Breast epithelium (tissue), 4 donors: ENCODE measurements at places on chromosomes 1 and 21. TPM values are rescaled to one million over a fixed set of nuclear protein-coding genes. Genes with fewer than 3 reads are reported as not detected.
A peak's percentile ranks its signal among the peaks of the same experiment; 100 is the strongest.

DNA sequence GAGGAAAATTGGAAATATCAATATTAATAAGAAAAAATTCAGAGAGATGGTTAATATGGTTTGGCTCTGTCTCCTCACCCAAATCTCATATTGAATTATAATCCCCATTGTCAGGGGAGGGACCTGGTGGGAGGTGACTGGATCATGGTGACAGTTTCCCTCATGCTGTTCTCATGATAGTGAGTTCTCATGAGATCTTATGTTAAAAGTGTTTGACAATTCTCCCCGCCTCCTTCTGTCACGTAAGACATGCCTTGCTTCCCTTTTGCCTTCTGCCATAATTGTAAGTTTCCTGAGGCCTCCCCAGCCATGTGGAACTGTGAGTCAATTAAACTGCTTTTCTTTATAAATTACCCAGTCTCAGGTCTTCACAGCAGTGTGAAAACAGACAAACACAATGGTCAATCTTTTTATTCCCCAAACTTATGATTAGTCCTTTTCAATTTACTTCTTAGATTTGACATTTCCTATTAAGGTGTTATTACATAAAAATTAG is 11.0 kb downstream of the EGLN1 start:
- no peaks in the 10 kb centered on the region for H3K4me1 ChIP-seq
- H3K4me3 ChIP-seq: no peak overlapping the region
- no peaks in the 10 kb centered on the region for H3K27me3 ChIP-seq
- no peak overlapping the region for H3K27ac ChIP-seq
- no peaks in the 10 kb centered on the region for H3K36me3 ChIP-seq

DNAJC28 gene
- 2.2 TPM for total RNA-seq

DNA sequence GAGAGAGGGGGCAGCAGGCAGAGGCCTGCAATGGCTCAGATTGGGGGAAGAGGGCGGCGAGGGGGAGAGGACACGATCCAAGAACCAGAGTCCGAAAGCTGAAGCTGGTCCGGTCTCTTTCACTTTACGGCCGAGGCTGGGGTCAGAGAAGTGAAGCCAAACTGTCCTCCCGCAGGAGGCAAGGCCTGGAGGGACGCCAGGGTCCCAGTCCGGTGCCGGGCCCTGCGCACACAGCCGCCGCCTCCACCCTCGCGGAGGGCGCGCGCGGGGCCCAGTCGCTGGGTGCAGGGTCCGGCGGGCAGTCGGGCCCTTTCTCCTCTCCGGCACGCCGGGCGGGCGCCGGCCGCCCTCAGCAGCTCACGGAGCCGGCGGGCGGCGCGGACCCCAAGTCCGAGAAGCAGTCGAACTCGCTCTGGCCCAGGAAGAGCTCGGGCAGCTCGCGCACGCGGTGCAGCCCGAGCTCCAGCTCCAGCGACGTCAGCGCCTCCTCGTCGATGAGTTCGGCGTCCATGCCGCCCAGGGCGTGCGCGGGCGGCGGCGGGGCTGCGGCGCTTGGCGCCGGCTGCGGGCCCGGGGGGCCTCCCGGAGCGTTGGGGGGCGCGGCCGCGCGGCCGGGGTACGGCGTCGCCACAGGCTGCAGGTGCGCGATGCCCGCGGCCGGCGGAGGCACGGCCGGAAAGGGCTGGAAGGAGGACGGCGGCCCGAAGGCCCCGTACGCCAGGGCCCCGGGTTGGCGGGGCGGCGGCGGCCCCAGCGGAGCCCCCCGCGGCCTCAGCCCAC is 749 bp downstream of the CITED4 start:
- H3K27ac ChIP-seq: peak overlapping the region; percentile 91
- no peak for DNase-seq
- no peaks in the 10 kb centered on the region for H3K36me3 ChIP-seq

SCAF4 gene
- 22.8 TPM for total RNA-seq

- no peak overlapping the region for H3K4me3 ChIP-seq
- H3K27ac ChIP-seq: peak overlapping the region; percentile 19
- DNase-seq: no peak
- H3K36me3 ChIP-seq: no peaks in the 10 kb centered on the region
- H3K27me3 ChIP-seq: no peaks in the 10 kb centered on the region
These were observed 159.3 kb upstream of the SGIP1 start for GRCh38 chr1:66374561-66375111.
